ENCODE measurements at places on chromosomes 7 and 10.

- DNase-seq: no peak
These were observed 17.1 kb downstream of the MBL2 start for GRCh38 chr10:52755297-52756062.

DNA sequence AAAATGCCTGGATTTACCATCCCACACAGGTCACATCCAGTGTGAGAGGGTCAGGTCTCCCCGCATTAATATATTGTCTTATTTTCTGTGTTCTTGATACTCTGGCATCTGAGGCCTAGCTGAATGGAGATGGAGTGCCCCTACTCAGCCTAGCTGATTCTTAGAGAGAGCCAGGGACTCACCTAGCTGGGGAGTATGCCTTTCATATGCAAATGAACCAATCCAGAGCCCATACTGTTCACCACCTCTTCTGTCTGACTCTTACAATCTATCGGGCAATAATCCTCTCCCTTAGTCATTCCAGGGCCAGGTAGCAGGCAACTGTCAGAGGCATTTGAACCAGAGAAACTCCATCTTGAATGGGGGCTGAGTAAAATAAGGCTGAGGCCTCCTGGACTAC, 46.3 kb downstream of the LBX1 start:
- DNase-seq: no peak

- no peak for DNase-seq
These were observed 91.2 kb upstream of the PARD3 start for GRCh38 chr10:34906067-34906965.

GRCh38 chr7:74401137-74401859, 52.4 kb upstream of the GTF2IRD1 start:
- DNase-seq: peak; percentile 60

DNA sequence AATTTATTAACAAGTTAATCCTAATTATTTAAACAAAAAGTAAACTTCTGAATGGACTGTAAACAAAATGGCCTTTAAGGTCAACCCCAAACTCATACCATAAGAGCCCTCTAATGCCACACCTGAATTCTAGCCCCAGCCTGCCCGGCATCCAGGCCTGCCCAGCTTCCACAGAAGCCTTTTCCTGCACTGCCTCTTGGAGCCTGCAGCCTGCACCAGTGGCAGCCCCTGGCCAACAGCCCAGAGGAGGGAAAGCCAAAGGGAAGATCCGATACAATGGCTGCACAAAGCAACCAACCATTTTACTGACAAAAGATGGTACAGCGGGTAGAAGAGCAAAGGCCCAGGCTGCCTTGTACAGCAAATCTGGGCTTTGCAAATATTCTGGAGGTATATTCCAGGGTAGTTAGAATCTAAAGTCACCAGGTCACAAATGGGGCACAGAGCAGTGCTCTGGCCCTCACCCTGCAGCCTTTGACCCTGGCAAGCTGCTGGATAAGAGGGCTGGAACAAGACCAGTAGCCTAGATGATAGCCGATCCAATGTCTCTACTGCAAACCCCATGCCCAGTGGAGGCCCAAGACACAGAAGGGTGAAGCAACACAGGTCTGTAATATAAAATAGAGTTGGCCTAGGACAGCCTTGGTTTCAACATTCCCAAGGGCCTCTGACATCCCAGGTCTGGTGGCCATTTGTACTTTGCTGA, 12.5 kb upstream of the CH25H start:
- no peak for DNase-seq

- no peak for DNase-seq
These were observed 32.1 kb upstream of the A1CF start for GRCh38 chr10:50917486-50917885.

DNA sequence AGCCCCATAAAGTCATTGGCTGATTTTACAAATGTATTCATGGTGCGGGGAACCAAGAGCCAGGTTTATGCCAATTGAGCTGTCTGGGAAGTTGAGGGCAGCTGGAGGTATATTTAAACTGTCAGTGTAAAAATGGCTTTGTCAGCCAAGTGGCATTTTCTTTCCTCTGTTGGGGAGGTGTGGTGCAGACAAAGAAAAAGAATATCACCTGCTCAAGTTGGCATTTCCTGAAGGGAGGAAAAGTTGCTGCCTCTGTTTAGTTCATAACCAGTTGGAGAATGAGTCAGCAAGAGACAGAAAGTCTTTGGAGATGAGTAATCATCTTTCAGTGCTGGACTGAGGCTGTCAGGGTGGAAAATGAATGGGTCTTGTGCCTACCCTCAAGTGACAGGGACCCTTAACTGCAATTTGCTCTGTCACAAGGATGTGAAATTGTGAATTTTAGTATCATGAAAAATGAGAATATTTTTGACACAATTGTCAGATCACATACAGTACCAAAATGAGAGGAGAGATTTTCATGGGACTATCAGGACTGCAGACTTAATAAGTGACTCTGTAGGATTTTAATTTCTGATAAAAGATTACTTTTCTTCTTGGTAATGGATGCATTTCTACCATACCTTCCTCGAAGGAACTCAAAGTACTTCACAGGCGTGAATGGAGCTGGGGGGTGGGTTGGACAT, 137.3 kb downstream of the ANLN start:
- DNase-seq: no peak

DNA sequence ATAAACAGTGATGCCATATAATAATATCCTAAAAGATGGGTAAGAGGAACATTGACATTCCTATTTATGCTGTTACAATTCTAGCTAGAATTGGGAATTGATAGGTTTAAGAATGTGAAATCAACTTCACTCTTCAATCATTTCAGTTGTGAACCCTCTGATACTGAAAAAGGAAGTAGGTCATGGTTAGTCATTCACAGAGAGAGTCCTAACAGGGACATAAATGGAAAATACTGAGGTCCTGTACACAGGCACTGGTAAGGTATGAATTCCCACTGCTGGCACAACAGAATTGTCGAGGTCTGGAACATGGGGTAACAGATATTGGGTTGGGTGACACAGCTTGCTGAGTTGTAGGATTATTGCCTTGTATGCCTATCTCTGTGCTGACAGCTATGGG, 289.4 kb upstream of the LRRN3 start:
- DNase-seq: no peak

GRCh38 chr7:5578495-5578894, 154.9 kb upstream of the TNRC18 start:
- no peak for DNase-seq

DNA sequence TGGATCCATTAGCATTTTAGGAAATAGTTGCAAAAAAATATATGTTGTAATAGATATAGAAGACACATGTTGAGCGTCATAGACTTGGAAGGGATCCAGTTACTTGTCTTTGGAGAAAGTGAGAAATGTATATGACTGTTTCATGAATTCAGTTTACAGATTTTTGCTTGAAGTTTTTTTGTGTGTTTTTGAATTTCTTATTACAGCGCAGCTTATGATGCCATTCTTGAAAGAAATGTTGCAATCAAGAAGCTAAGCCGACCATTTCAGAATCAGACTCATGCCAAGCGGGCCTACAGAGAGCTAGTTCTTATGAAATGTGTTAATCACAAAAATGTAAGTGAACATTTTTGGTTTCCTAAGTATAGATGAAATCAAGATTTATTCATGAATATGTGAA, 98.2 kb downstream of the MAPK8 start:
- DNase-seq: no peak

DNA sequence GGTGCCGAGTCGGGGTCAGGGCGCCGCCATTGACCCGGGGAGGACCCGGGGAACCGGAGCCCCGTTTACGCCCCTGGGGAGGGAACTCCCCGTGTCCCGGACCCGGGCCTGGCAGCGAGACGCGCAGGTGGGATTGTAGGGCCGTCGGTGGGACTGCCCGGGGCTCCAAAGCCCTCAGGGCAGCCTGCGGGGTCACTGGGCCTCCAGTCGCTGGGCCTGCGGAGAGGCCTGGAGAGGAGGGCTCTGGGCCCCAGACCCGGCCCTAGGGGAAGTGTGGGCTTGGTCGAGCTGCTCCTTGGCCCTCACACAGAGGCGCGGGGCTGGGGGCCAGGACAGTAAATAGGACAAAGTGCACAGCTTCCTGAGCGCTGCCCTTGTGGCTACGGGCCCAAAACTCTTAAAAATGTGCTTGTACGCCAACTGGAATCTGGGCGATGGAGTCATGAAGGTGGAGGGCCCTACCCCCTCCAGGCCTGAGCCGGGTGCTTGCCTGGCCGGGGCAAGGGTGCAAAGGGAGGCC, 657 bp downstream of the ECHDC3 start:
- no peak for DNase-seq

DNA sequence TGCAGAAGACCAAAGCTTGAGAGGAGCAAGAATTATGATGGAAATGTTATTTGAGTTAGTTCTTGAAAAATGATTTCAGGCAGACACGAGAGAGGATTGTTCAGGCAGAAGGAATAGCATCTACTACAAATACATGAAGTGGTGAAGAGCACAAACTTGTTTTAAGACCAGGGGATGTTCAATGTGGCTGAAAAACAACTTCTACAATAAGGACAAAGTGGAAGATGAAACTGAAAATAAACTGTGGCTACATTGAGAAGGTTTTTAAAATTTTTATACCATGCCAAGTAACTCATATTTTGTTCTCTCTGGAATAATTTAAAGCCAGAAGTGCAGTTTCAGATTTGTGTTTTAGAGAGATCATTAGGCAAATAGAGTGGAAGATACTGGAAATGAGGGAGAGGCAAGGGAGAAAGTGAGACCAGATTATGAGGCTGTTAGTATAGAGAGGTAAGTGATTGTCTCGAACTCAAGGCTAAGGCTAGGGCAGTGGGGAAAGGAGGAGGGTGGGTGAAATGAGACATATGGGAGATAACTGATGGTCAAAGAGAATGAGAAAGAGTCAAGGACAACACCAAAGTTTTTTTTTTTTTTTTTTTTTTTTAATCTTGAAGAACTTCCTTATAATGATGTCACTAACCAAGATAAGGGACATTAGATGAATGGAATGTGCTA, 115.4 kb downstream of the MDFIC start:
- DNase-seq: no peak

DNA sequence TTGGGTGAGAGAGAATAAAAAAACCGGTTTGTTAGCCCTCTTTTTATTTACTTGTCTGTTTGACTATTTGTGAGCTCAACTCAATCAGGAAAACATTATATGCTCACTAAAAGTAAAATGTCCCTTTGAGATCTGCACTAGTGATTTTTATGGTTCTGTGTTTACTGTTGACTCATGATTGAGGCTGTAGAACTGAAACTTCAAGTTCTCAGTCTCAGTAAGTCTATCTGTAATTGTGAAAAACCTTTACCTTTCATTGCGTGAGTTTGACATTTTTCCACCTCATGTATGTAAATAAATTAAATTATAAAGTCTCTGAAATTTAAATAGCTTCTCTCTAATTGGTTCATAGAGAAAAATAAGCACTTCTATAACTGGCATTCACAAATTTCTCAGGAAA, 17.0 kb upstream of the CASD1 start:
- no peak for DNase-seq

DNA sequence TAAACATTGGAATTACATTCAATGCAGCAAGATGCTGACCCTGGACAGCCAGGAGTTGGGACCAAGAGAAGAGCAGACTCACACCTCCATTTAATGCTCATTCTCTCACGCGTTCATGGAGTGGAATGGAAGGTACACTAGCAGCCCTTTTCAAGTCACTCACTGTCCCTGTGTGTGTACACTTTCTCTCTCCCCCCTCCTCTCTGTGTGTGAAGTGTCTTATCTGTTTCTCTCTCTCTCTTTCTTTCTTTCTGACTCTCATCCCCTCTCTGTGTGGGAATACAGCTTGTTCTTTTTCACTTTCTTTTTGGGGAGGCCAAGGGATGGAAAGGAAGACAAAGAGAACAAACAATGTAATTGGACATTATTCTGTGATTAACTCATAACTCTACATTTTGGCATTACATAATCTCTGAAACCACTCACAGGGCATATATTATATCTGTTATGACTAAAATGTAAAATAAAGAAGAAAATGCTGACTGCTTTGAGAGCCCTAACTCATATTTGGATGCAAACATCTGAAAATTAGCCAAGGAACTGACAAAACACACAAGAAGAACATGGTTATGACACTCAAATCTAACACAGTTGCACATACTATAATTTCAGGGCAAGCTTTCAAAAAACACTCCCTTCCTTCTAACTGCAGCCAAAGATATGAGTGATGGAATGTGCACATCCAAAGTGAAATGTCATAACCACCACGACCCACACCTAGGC, 188.8 kb downstream of the PARD3 start:
- no peak for DNase-seq

DNA sequence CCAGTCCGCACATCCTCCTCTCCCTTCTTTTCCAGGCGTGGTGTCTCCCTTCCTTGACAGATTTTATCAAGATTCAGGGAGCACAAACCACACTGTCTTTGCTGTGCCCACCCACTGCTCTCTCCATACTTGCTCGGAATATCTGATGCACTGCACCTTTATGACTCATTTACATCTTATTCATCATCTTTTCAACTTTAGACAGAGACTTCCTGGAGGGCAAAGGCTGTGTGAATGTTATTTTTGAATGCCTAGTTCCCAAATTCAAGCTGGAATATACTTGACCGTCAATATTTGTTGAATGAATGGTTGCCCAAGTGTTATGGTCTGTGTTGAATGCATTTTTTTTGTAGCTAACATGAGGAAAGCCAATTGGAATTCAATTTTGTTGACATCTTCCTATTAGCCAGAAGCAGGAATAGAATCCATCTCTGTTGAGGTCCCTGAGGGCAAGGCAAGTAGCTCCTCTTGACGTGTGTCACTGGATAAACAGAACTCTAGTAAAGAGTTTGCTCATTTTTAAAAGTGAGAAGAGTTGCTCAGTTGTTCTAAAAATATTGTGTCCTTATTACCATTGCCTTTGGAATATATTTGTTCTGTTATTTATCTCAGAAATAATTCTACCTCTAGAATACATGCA, 95.0 kb downstream of the KLF6 start:
- no peak for DNase-seq

DNA sequence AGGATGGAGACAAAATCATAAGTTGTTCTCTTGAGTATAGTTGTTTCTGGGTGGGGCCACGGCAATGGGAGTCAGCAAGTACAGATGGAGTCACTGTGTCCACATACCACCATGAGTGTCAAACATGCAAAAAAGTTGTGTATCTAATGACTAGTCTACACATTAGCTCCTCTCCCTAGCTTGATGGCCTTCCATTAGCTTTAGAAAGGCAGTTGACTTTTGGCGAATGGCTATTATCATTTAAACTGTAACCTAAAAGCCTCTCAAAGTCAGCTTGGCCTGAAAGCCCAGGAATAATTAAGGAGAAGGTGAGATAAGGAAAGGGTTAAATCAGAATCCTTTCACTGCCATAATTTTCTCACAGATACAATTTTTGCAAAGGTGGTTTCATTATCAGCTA, 95.5 kb upstream of the MEOX2 start:
- DNase-seq: no peak

DNA sequence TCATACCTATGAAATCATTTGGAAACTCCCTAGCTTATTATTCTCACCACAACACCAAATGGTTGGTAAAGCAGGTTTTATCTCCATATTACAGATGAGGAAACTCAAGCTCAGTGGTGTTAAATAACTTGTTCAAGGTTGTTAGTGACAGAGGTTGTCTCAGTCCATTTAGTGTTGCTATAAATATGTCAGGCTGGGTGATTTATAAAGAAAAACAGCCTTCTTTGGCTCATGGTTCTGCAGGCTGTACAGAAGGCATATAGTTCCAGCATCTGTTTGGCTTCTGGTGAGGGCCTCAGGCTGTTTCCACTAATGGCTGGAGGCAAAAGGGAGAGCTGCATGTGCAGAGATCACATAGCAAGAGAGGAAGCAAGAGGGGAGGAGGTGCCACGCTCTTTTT, 96.6 kb downstream of the ZNF438 start:
- DNase-seq: no peak

- no peak for DNase-seq
These were observed 134.9 kb downstream of the SH3PXD2A start for GRCh38 chr10:103720328-103720963.
